Activated T-cell treated with anti-CD3 and anti-CD28 coated beads, Interleukin-2, amount 50 U/mL, for 1 hour (primary cell): ENCODE measurements at places on chromosomes 5 and 9.
A peak's percentile ranks its signal among the peaks of the same experiment; 100 is the strongest.

DNA sequence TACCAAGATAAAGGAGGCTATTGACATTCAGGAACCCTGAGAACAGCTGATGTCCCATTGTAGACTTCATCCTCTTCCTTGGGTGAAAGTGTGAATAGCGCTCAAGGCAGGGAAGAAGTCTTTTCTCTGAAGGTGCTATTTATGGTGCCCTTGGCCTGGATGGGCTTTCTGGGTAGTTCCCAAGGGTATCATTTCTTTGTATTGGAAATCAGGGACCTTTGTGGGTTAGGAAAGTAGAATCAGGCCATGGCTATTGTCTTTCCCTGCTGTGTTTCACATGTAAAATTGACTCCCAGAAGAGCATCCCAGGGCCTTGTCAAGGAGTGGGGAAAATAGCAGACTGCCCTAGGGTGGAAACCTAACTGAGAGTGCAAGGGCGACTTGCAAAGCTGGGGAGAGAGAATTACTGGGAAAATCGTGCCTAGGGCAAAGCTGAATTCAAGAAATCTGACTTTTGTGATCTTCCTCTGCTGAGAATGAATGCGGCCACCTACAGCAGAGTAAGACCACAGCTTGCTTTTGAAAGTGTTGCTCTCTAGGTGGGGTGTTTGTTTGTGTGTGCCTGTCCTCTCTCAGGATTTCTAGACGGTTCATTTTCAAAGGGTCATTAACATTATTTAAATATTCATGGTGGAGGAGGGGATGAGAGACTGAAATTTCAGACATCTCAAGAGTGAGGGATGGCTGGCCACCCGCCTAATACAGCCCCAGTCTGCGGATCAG is 160.6 kb downstream of the C9orf152 start:
- DNase-seq, result no peak

- no peak for DNase-seq
These were observed 441.6 kb upstream of the DMAC1 start for GRCh38 chr9:8241201-8241600.

GRCh38 chr9:119252671-119253299 is 116.5 kb downstream of the BRINP1 start:
- DNase-seq, result no peak

DNA sequence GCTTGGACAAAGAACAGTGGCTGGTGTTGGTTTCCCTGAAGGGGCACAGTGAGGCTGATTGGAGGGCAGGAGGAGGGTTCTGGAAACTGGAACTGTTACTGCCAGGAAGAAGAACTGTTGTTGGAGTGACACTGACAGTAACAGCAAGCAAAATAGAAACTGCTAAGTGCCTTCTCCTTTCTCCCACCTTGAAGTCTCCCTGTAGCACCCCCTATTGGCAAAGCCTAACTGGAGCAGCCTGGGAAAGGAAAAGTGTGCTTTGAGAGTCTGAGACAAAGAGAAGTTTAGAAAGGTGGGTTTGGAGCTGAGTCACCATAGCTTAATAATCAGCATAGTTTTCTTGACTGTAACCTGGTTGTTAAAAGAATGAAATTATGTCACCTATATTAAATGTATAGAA is 2.5 kb upstream of the TMEM174 start:
- DNase-seq, result no peak

- no peak for DNase-seq
These were observed 22.3 kb downstream of the C1QTNF2 start for GRCh38 chr5:160348080-160348479.

GRCh38 chr5:139275956-139276355 is 17.6 kb upstream of the MATR3 start:
- DNase-seq, result no peak

- DNase-seq, result no peak
These were observed 6.0 kb downstream of the POU5F2 start for GRCh38 chr5:93735378-93735777.

DNA sequence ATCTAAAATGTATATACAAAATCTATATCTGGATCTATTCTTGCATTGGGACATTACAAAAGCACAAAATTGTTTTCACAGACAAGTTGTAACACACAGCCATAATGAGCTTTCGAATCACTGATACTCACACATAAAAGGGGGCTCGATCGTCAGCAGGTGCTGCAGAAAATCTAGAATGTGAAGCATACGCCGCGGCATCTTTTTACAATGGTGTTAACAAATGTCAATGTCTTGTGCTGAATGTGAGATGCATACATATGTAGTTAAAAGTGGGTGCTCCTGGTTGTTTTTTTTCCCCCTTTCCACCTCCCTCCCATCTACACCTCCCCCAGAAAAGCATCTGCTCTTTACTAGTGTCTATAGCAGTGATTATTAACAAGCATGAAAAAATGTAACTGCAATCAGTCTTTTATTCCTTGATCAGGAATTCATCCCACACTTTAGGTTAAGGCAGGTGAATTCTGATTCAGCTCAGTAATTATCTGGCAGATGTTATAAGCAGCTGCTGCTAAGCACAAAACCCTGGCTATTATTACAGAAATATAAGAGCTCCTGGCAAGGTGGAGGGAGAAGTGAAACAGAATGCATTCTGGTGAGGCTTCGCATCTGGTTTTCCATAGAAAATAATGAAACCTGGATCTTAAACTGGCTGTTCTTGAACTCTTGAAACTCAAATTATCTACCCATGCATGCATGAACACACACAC is 114.1 kb downstream of the MPDZ start:
- DNase-seq, result no peak

- DNase-seq, result no peak
These were observed 667.1 kb upstream of the RGMB start for GRCh38 chr5:98106116-98107031.

GRCh38 chr9:134593286-134594077 is 48.1 kb upstream of the COL5A1 start:
- no peak for DNase-seq

GRCh38 chr9:88173378-88173999 is 35.2 kb upstream of the SPATA31C2 start:
- peak; percentile 50 for DNase-seq

DNA sequence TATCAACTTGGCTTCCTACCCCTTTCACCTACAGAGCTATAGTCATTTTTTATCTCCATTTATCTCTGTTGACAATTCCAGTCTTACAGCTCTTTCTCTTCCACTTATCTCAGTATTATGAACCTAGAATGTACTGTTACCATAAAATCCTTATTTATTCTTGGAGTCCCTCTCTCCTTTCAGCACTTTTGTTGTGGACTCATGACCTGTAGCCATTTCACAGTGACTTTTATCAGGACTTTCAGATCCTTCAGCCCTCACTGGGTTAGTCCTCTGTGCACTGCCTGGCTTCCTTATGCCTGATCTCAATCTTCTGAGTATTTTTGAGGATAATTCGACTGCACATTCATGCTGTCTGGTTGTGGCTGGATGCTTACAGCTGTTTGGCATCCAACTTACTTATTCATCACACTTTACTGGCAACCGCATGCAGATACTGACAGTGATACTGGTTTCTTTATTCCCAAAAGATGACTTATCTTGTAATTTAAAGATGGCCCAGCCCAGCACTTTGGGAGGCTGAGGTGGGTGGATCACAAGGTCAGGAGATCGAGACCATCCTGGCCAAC is 293.3 kb downstream of the MAN2A1 start:
- DNase-seq, result no peak
